ENCODE measurements at places on chromosomes 2 and 18.
A peak's percentile ranks its signal among the peaks of the same experiment; 100 is the strongest.

DNA sequence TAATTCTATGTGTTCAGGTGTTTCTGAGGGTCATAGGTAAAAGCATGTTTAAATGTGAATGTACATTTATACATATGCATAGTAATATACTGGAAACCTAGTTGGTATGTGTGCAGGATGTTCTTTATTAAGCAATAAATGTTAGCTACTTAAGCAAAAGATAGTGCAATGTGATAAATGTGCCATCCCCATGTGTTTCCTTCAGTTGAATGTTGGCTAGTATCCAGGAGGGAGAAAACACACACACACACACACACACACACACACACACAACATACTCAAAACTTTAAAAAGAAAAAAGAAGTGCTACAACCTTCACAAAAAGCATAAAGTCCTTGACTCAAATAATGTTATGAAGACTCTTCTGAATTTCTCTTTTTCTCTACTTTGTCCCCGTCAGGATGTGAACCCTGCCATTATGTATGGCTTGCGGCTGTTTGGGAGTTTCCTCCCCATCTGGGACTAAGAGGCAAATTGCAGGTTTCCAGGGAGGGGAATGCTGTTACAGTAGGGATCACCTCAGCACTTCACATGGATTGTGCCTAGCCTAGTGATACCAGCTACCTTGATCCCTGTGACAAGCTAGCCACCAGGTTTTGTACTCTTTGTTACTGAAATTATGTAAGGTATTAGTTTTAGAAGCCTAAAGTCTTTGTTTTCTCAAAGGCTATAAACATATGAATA is 82.6 kb downstream of the IKZF2 start:
- DNase-seq = no peak

DNA sequence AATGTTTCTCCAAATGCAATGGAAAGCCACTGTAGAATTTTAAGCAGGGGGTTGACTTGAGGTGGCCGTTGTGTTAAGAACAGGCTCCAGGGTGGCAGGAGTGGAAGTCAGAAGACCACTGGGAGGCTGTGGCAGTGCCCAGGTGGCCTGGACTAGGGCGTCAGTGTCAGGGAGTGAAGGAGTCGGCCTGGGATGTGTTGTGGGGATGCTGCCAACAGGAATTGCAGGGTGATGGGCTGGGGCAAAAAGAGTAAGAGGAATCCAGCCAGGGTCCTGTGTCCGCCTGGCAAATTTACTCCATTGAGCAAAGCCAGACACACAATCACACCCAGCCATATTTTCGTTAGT is 55.1 kb downstream of the ACAA2 start:
- no peak for DNase-seq

DNA sequence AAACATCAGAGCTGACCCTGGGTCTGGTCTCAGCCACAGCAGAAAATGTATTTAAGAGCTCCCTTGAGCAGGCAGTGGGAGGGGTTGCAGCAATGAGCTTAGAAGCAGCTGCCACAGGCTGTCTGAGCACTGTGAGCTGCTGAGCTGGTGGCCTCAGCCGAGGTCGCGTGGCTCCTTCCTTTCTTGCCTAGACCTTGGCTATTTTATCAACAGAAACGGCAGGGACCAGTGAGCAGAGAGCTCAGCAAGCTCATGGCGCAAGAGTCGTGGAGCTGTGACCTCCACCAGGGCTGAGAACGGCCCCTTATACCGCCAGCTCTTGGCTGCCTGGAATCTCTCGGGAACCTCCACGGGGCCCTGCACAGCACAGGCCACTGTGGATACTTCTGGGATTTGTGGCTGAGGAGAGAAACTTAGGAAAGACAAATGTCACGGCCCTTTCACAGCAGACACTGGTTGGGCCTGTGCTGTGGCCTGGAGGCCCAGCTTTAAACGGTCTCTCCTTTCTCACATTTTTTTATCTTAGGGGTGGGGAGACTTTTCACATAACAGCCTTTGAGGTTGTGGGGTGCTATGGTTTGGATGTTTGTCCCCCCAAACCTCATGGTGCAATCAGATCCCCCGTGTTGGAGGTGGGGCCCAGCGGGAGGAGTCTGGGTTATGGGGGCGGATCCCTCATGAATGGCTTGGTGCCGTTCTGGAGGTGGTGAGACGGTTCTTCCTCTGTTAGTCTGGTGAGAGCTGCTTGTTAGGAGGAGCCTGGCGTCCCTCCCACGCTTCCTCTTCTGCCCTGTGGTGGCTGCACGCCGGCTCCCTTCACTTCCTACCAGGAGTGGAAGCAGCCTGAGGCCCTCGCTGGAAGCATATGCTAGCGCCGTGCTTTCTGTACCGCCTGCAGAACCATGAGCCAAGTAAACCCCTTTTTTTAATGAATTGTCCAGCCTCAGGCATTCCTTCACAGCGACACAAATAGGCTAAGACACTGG is 1.7 kb downstream of the ALLC start:
- DNase-seq = peak; percentile 20

DNA sequence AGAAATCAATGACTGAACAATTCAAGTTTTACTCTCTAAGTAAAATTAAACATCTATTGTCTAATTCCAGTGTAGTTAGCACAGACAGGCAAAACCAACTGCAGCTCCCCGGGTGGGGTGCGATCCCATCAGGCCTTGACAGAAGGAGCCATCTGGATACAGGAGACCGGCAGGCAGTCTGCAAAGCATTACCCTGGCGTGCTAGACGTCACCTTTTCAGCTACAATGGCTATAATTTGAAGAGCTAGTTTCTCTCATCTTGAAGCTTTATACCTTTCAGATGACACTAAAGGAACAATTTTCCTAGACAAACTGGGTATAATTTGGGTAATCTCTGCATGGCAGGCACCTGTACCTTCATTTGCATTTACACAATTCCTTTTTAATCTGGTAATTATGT is 761.5 kb upstream of the SOX11 start:
- DNase-seq = no peak

- DNase-seq = no peak
These were observed 29.0 kb upstream of the MAPRE3 start for GRCh38 chr2:26941486-26941885.

GRCh38 chr2:206915121-206915520 is 24.2 kb upstream of the CPO start:
- DNase-seq = no peak

GRCh38 chr2:202109139-202109736 is 36.2 kb downstream of the KIAA2012 start:
- DNase-seq = peak; percentile 3

- DNase-seq = no peak
These were observed 108.2 kb upstream of the CAPN13 start for GRCh38 chr2:30915486-30915885.

DNA sequence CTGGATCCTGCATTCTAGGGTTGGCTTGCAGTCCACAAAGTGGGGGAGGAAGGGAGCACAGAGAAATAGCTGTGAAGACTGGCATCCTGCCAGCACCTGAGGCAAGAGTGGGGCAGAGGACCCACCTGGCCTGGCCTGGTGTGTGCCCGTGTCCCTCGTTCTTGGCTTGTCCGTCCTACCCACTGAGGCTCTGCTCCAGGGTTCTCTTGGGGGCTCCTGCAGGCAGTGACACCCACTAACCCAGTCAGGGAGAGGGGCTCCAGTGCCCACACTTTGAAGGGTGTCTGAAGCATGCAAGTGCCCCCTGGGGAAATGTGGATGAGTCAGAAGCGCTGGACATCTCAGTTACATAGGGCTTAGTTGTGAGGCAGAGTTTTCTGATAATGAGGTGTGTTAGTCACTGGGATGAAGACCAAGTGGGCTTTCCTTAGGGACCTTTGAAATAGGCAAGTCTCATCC is 79.4 kb downstream of the SLC4A3 start:
- DNase-seq = no peak
